ENCODE measurements at places on chromosomes 3 and 15.

GRCh38 chr3:111803123-111803593 is 55.9 kb upstream of the PHLDB2 start:
- peak; percentile 42 for DNase-seq

- DNase-seq: no peak
Measured at GRCh38 chr3:143998266-143998665, 26.6 kb downstream of the DIPK2A start.

GRCh38 chr3:4765212-4765611 is 214.0 kb upstream of the BHLHE40 start:
- DNase-seq: no peak

GRCh38 chr15:77187751-77188464 is 117.0 kb upstream of the TSPAN3 start:
- DNase-seq: peak; percentile 23

GRCh38 chr3:192284443-192285072 is 442.8 kb downstream of the FGF12 start:
- DNase-seq: no peak

- DNase-seq: no peak
Measured at GRCh38 chr3:172711454-172711795, 558 bp upstream of the NCEH1 start.

DNA sequence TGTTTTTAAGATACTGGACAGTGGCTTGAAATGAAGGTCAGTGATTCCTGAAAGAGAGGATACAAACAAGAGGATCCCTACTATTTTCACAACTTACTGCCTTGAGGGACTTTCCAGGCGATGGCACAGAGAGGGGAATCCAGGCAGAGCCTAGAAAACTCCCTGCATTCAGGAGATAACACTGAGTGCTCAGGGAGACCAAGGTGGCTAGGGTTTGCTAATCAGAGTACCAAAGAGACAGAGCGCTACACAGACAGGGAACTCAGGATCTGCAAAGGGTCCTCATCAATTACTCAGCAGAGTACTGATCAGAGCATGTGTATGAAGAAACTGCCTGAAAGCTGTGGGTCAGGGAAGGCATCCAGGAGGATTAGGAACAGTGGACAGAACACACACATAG is 11.7 kb upstream of the MRPS22 start:
- DNase-seq: no peak

DNA sequence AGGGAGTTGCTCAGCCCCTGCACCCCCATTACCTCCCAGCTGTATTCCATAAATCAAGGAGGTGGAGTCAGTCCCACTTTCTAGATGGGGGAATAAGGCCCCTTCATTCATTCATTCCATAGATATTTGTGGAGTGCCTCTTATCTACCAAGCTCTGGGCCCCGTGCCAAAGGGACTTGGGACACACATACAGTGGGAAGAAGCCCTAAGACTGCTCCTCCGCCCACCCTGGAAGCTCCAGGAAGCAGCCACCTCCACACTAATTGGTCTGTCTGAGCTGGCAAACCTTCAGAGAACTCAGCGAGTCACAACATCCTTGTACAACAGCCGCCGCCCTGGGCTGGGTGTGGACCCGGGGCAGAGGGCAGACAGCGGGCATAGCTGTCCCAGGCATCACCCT is 6.4 kb downstream of the STRA6 start:
- DNase-seq: peak; percentile 61

- no peak for DNase-seq
Measured at GRCh38 chr3:4078903-4079302, 224.3 kb upstream of the SETMAR start.

DNA sequence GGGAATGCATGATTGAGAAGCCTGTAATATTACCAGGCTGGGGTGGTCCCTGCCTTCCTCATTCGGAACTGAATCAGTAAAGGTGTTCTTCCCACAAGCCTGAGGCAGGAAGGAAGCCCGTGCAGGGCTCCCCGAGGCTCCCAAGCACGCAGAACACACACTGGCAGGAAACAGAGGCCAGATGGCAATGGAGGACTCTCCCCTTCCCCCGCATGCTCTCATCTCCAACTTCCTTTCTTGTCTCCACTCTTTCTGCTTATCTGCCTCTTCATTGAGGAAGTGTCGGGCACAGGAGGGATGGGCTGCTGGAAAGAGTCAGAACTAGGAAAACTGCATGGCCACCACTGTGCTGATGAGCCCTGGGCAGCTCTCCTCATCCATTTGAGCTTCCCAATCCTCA is 123.5 kb downstream of the NUP210 start:
- DNase-seq: peak; percentile 7

GRCh38 chr15:40084650-40085049 is 24.0 kb downstream of the BMF start:
- DNase-seq: no peak

GRCh38 chr15:99096173-99096893 is 8.5 kb upstream of the SYNM start:
- DNase-seq: no peak

- no peak for DNase-seq
Measured at GRCh38 chr3:174168026-174168425, 691.1 kb upstream of the NAALADL2 start.

- peak; percentile 56 for DNase-seq
Measured at GRCh38 chr3:165852191-165852590, 15.0 kb upstream of the BCHE start.

Measured in eye (tissue), 1 donor.